ENCODE measurements at places on chromosomes 7 and 10. TPM values are rescaled to one million over a fixed set of nuclear protein-coding genes. Genes with fewer than 3 reads are reported as not detected.

ZNF425 gene
- total RNA-seq, result 4.0 TPM

DEPP1 gene
- total RNA-seq, result 0.67 TPM

ABCA13 gene
- total RNA-seq, result 0.13 TPM

GRCh38 chr10:70445718-70446657 is 4.5 kb upstream of the NODAL start:
- DNase-seq, result no peak

GRCh38 chr7:8363407-8364015 is 69.9 kb upstream of the NXPH1 start:
- no peak for DNase-seq

DNA sequence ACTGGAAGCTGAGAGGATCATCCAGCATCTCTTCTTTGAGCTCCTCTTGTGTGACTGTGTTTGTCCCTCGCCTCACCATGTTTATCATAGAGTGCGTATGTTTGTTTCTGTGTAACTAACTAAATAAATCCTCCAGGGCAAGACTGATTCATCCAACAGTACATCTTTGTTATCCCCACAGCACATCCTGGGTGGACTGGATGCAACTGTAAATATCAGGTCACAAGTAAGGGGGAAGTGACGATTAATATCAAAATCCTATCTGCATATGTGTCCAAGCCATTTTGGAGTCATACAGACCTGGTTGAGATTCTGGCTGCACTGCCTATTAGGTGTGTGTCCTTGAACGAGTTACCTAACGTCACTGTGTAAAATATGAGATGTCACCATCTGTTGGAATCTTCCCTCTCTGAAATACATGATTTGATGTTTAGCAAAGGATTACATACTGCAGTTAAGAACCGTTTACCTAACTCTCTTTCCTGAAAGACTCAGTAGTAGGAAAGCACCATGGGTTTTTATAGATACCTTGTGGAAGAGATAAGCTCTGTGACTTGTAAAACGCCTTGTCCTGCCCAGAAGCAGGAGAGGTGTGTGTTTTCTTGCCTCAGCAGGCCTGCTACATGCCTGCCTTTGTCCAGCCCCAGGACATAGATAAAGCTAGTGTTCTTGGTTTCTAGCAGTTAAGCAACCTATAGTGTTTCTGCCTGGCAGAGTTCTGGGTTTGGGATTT is 25.8 kb downstream of the WBP1L start:
- no peak for DNase-seq

- DNase-seq, result no peak
These were observed 109.6 kb upstream of the STARD3NL start for GRCh38 chr7:38068461-38068860.

GRCh38 chr7:30238721-30239441 is 45.5 kb upstream of the ZNRF2 start:
- no peak for DNase-seq

- no peak for DNase-seq
These were observed 378.4 kb upstream of the SEMA3D start for GRCh38 chr7:85565276-85565675.

GRCh38 chr7:6057316-6058129 is 26.3 kb downstream of the ANKRD61 start:
- no peak for DNase-seq

- DNase-seq, result no peak
These were observed 99.3 kb downstream of the SEC23IP start for GRCh38 chr10:119991816-119992215.

DNA sequence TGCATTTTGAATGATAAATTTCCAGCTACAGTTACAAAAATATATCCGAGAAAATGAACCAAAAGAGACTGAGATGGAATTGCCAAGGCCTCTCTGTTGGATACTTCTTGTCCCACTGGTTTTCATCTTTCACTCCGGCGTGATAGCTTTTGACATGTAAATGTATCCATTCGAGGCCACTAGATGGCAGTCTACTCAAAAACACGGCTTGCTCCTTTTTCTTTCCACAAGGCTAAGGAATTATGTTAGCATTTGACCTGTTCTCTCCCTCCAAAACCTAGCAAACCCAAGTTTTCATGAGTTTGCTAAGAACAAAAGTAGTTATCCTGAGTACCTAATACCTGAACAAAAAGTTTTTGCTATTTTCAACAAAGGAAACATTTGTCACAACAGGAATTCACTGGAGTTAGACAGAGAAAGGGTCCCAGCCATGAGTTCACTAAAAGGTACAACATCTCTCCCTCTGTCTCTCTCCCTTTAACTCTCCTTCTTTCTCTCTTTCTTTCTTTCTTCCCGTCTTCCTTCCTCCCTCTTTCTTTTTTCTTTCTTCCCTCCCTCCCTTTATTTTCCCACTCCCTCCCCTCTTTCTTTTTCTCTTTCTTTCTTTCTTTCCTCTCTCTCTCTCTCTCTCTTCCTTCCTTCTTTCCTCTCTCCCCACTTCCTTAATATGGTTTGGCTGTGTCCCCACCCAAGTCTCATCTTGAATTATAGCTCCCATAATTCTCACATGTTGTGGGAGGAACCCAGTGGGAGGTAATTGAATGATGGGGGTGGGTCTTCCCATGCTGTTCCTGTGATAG is 207.9 kb upstream of the MYO3A start:
- no peak for DNase-seq

Measured in H1 (cell line).